ENCODE measurements at places on chromosomes 6 and 20.

DNA sequence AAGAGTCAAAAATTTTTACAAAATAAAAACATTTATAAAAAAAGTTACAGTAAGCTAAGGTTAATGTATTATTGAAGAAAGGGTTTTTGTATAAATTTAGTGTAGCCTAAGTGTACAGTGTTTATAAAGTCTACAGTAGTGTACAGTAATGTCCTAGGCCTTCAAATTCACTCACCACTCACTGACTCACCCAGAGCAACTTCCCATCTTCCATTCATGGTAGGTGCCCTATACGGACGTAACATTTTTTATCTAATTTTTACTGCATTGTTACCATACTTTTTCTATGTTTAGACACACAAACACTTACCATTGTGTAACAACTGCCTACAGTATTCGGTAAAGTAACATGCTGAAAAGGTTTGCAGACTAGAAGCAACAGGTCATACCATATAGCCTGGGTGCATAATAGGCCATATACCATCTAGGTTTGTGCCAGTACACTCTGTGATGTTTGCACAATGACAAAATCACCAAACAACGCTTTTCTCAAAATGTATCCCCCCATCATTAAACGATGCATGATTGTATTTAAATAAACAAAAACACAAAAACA lies 6.0 kb downstream of the MTFR2 start:
- no peak for DNase-seq

- no peak for DNase-seq
These were observed 18.5 kb downstream of the SDC4 start for GRCh38 chr20:45329497-45330319.

DNA sequence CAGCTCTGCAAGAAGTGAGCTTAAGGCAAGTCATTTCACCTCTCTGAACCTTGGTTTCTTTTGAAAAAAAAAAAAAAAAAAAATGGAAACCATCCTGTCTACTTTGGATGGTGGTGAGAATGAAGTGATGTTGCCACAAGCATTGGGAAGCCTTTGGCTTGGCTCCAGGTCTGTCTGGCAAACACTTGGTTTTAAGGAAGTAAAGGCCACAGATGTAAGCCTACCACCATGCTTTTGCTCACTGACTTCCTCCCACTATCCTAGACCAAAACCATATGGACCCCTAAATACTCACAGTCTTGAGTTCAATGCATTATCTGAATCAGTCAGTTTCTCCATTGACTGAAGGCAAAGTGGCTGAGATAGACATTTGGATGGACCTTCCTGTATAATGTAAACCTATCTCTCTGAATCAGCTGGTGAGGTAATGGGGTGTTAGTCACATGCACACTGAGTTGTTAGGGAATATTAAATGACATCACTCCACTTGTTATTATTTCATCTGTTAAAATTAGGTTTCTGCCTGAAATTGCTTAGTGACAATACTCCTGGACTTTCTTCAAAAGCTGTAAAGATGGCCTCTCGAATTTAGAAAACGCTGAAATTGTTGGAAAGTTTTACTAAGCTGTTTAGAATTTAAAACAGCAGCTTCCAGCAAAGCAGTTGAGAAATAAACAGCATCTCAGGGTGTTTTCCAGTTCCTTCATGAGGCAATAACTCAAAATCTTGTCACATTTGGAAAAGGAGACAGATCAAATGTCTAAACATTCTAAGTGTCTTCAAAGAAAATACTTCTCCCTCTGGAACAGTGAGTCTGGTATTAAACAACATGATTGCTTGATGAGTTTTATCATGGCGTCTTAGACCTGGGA lies 833.5 kb downstream of the DHX35 start:
- DNase-seq = no peak

- DNase-seq = no peak
These were observed 19.0 kb downstream of the PACSIN1 start for GRCh38 chr6:34484899-34485298.

- DNase-seq = no peak
These were observed 9.2 kb downstream of the ATG5 start for GRCh38 chr6:106316375-106316766.

- no peak for DNase-seq
These were observed 304.6 kb upstream of the ZFP64 start for GRCh38 chr20:52496191-52496590.

DNA sequence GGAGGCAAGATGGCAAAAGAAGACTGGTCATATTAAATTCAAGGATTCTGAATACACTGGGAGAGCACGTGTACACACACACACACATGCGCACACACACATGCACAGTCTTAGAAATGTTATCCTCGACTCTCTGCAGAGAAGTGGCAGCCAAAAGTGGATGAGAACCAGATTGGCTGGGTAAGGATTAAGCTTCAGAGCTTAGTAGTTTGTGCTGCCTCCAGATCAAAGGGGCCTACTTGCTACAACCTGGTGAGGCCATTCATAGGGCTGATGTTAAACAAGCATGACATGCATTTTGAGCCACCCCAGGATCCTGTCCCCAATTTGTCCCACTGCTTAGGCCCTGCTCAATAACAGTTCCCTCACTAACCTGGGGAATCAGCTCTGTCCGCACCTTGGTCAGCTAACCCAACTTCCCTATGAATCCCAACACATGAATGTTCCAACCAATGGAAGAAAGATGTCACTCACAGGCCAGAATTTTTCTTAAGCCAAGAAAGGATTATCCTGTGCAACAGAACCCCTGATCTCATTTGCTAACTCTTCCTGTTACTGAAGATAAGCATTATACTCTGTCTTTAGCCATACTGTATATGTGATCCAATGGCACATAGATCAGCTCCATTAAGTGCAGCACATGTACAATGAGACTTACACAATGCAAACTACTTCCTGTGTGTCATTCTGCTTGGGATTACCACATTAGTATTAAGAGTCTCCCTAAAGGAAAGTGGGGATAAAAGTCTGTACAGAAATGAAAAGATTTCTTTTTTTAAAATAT lies 31.0 kb downstream of the TOMM6 start:
- no peak for DNase-seq

Measured in NCI-H774 (cell line).